ENCODE measurements at places on chromosomes 11 and 22.

DNA sequence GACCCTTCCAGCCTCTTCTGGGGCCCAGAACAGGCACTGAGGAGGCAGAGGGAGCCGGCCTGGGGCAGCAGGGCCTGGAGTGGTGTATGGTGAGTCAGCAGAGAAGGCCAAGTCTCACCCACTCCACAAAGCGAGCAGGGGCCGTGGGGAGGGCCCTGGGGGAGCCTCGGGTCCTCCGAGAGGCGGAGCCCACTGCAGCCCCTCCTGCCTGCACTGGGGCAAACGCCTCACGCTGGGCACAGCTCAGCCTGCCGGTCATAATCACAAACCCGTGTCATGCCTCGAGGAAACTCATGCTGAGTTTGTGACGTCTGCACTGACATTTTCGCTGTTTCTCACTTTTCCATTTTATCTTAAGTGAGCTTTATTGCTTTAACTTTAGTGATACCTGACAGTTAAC lies 38.4 kb downstream of the TOLLIP start:
- no peak for DNase-seq

- DNase-seq, result no peak
Measured at GRCh38 chr11:19426011-19426755, 185.4 kb upstream of the E2F8 start.

DNA sequence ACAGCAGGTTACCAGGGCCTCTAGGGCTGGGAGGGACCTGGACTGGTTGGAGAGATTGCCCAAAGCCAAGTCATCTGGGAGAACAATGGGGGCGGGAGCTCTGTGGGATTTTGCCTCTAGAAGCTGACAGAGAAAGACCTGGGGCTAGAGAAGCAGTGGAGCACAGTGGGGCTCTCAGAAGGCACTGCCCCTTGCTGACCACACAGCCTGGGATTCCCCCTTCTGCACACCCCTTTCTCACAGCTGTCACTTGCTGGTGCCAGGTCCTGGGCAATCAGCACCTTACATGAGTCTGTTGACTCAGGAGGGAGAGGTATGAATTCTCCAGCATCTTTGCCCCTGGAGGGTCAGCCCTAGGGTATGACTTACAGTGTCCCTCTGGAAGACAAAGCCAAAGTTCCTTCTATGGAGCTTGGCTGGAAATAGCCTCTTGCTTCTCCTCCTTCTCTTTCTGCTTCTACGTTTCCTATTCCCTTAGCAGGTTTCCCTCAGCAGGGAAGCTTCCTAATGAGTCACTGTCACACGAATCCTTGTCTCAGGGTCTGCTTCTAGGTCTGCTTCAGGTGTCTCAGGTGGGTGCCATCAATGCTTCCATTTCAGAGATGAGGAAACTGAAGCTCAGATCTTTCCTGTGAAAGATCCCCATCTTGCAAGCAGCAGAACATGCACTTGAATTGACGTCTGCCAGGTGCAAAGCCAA lies 27.0 kb downstream of the GDPD5 start:
- no peak for DNase-seq

DNA sequence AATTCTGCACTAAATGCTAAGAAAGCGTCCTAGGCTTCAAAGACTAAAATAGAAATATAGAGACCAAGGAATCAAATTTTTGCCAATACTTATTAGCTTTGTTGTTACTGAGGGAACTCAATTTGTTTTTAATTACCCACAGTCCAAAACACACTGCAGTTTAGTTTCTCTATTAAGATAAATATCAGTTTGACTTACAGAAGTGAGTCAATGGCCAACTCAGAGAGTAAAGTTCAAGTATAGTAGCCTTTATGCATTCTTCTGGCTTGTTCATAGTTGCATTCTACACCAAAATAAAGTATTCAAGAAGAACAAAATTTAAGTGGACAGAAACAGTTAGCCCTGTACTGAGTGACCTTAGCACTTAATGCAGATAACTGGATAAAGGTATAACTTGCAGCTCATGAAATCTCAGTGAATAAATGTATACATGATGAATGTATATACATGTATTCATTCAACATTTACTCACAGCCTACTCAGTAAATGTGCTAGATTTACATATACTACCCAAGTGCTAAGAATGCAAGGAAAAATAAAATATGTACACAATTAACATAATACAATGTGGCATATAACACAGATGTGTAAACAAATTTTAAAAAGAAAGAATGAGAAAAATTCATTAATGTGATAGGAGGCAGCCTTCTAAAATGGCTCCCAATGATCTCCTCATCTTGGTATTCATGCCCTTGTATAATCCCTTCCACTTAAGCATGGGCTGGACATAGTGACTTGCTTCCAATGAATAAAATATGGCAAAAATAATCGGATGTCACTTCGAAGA lies 9.7 kb upstream of the RNF141 start:
- no peak for DNase-seq

GRCh38 chr22:39241794-39242594 lies 2.8 kb downstream of the PDGFB start:
- no peak for DNase-seq

DNA sequence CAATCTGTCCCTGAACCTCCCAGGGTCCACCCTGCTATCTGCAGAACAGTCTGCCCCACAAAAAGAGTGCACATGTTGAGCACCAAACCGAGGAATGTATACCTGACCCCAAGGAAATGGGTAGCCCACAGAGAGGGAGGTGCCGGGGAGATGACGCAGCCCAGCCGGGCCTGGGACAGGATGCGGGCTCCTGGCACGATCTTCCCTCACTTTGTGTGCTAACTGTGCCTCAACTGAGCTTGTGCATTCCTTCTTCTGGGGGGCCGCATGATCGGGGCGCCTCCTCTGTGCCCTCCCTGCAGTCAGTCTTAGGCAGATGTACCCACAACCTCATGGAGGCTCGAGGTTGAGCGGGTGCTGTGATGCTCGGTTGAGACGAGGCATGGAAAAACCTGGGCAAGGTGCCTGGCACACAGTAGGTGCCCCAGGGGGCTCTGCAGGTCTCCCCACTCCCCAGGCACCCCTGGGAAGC lies 2.4 kb downstream of the GAS2L1 start:
- DNase-seq, result peak; percentile 51

GRCh38 chr11:9600644-9601036 lies 27.2 kb downstream of the WEE1 start:
- no peak for DNase-seq
